ENCODE measurements at places on chromosomes 4 and X.

- DNase-seq: no peak
Observed at GRCh38 chr4:77184974-77185373, 28.0 kb downstream of the CCNG2 start.

DNA sequence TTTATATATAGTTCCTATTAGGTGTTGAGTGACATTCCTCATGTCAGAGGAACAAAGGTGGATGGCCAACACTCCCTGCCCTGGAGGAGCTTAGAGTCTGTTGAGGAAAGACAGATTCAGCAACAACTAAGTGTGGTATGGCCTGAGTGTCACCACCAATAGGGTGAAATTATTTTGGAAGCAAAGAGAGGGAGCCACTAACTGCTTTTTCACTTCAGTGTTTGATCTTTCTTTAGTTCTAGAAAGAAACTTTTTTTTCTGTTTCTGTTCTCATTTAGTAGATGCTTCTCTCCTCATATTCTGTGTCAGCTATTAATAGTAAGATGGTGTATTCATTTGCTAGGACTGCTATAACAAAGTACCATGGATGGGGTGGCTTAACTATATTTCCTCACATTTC, 81.5 kb downstream of the ARX start:
- no peak for DNase-seq

GRCh38 chr4:173264245-173264644, 69.9 kb downstream of the HMGB2 start:
- no peak for DNase-seq

- DNase-seq: no peak
Observed at GRCh38 chrX:121014826-121015225, 29.3 kb upstream of the CT47A1 start.

DNA sequence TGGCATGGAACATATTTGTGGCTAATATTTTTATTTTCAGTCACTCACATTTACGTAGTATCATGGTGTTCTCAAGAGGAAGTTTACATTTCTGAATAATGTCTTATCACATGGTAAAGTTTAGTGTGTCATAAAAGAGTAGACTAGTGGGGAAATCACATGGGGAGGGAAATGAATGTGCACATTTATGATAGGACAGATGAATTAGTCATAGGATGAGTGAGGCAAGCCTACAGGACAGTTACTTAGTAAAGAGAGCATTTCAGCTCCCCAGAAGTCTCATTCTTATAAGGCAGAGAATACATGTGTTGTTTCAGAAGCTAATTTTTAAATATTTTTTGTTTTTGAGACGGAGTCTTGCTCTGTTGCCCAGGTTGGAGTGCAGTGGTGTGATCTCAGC, 6.2 kb downstream of the GK start:
- no peak for DNase-seq

DNA sequence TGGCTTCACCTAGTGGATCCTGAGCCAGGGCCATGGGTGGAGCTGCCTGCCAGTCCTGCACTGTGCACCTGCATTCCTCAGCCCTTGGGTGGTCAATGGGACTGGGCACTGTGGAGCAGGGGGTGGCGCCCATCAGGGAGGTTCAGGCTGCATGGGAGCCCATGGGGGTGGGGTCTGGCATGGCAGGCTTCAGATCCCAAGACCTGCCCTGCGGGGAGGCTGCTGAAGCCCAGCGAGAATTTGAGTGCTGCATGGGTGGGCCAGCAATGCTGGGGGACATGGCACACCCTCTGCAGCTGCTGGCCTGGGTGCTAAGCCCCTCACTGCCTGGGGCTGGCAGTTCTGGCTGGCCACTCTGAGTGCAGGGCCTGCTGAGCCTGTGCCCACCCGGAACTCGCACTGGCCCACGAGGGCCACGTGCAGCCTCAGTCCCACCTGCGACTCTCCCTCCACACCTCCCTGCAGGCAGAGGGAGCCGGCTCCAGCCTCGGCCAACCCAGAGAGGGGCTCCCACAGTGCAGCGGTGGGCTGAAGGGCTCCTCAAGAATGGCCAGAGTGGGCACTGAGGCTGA, 270.0 kb downstream of the CENPC start:
- DNase-seq: no peak

DNA sequence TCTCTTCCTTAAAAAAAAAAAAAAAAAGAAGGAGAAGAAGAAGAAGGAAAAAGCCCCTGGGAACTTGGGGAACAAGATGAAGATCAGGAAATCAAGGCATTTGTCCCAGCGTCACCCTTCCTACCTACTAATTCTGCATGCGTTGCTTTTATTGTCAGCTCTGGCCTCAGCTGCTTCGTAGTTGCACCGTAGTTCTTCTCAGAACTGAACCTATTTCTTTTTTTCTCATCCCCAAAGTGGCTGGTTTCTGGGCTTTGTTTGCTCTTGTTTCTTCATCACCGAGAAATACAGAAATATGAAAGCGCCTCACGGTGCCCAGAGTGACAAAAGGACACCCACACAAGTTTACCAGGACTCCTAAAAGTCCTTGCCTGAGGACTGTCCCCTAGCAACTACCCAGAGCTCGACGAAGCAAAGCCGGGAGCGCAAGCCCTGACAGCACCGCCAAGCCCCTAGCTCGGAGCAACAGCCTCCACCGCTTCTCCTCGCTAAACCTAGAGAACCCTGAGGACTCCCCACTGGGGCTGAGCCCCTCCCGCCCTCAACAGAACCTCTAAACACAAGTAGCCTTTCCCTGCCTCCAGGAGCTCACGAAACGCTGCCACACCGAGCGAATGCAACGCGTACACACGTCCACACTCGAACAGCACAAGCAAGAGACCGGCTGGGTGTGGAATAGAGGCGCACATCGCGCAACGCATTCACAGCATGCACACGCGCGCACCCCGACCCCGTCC, 710 bp downstream of the PRKG2 start:
- DNase-seq: no peak

DNA sequence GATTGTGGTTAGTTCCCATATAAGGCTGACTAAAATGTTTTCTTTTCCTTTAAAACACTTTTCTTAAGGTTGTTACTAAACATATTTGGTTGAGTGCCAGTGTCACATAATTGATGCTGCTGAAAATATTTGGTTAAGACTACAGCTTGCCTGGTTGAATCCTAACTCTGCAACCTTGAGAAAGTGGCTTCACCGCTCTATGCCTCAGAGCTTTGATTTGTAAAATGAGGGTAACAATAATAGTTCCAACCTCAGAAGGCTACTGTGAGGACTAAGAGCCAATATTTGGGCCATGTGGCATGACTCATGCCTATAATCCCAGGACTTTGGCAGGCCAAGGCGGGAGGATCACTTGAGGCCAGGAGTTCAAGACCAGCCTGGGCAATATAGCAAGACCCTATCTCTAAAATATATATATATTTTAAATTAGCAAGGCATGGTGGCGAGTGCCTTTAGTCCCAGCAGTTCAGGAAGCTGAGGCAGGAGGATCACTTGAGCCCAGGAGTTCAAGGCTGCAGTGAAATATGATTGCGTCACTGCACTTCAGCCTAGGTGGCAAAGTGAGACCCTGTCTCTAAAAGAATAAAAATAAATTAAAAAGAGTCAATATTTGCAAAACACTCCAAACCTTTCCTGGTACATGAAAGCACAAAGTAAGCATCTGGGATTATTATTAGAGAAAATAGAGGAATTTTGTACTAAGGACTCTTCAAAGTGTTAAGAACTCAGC, 7.1 kb upstream of the NEIL3 start:
- no peak for DNase-seq

DNA sequence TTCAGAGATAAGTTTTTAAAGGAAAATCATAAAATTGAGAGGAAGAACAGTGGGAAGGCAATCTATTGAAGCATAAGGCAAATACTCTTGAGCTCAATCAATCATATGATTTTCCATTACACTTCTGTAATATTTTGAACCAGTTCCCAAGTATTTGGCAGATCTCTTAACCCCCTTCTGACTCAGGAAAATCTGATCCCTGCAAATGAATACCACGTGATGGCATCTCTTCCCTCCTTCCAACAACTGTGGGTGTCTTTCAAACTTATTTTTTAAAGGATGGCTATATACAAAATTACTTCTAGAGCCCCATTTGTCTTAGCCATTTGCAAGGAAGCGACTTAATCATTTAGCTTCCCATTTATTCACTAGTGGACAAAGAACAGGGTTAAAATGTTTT, 41.9 kb downstream of the AMOT start:
- DNase-seq: no peak

GRCh38 chr4:3413217-3413671, 28.5 kb upstream of the HGFAC start:
- no peak for DNase-seq

DNA sequence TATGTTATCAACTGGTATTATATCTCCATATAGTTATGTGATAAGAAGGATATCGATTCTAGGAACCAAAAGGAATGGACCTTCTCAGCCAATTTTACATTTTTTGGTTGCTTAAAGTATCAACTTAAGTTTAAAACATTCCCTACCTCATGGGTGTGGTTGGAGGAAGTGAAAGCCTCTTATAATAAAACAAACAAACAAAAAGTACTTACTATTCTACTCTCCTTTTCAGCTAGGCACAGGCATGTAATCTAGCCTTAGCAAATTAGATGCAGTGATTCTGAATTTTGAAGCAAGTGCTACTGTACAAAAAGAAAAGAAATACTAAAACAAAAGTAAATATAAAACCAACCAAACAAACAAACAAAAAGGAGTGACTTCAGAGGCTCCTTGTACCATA, 485.4 kb downstream of the C4orf33 start:
- no peak for DNase-seq

DNA sequence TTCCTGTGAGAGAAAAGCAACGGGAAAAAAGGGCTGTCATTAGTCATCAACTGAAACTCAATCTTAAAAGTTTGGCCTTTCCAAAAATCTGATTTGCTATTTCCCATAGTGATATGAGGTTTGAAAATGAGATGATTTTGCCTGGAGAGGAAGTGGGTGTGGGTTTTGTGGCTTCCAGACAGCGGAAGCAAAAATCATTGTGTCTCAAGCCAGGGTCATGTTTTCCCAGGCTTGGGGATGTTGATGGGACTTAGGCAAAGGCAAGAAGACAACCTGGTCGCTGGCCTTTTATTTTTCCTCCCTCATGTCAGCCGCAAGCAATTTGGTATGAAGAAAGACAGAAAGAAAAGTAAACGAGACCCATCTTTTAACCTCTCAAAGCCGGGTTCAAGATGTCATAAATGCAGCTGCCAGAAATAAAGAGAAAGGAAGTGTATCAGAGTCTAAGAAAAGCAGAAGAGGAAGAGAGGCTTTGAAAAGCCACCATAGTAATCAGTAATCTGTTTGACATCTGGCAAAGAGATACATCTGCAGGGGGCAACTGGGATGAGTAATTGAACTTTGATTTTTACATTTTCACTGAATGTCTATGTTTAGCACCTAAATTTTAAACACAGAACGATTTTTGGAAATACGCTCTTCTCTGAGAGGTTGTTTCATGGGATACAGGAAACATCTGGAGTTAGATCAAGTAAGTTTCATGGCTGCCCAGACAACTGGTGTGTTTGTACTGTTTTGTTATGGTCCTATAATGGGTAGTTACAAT, 521.6 kb upstream of the SLIT2 start:
- DNase-seq: no peak

GRCh38 chr4:122980860-122981259, 58.5 kb upstream of the NUDT6 start:
- no peak for DNase-seq

- no peak for DNase-seq
Observed at GRCh38 chr4:25703731-25704388, 48.2 kb downstream of the SLC34A2 start.

DNA sequence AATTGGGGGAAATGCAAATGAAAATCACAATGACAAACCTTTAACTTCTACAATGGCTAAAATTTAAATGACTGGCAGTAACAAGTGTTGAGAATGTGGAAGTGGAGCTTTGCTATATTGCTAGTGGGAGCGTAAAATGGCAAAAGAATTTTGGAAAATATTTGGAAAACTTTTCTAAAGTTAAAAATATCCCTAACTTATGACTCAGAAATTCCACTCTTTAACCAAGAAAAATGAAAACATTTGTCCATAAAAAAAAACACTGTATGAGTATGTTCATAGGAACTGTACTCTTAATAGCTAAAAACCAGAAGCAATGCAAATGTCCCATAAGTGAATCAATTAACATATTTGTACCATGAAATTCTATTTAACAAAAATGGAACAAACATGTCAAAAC, 3.6 kb downstream of the TBCK start:
- DNase-seq: no peak

- DNase-seq: no peak
Observed at GRCh38 chr4:171588051-171588545, 225.1 kb upstream of the GALNTL6 start.

GRCh38 chr4:108055787-108056186, 66.1 kb downstream of the HADH start:
- no peak for DNase-seq

GRCh38 chr4:67996127-67996526, 32.8 kb upstream of the TMPRSS11A start:
- DNase-seq: no peak

DNA sequence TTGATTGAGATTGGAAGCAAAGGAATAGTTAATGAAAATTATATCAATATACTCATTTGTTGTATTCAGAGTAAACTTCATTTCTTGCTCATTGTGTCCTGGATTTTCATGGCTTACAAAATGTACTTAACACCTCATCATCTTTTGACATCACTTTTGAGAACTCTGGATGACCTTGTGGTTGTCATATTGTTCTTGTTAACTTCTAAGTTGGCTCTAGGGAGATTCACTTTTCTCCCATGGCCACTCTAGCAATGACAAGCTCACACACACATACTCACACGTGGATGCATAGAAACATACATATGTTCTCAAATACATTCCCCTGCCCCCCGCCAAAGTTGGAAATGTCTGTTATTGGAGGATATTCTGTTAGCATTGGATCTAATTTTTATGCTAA, 15.3 kb downstream of the PHEX start:
- no peak for DNase-seq

GRCh38 chrX:140132937-140133336, 167.6 kb upstream of the CXorf66 start:
- no peak for DNase-seq

- no peak for DNase-seq
Observed at GRCh38 chr4:141788169-141788915, 152.0 kb downstream of the IL15 start.

DNA sequence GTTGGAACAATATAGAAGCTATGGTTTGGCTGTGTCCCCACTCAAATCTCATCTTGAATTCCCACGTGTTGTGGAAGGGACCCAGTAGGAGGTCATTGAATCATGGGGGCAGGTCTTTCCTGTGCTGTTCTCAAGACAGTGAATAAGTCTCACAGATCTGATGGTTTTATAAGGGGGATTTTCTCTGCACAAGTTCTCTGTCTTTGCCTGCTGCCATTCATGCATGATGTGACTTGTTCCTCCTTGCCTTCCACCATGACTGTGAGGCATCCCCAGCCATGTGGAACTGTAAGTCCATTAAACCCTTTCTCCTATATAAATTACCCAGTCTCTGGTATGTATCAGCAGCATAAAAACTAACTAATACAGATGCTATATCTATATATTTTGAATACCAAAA, 135.2 kb upstream of the EDNRA start:
- no peak for DNase-seq

DNA sequence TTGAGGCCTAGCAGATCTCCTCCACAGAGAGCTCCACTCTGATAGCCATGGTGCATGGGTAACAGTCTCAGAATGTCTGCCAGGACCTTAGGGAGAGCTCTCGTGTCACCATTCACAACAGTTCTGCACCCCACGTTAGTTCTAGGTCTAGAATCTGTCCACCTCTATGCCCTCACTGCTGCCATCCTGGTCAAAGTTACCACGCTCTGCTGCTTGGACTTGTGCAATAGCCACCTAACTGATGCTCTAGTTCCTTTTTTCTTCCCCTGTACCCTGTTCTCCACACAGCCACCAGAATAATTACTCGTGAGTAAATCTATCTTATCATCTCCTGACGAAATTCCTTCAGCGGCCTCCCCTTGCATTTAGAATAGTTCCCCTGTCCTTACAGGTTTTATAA, 268.8 kb upstream of the GATB start:
- DNase-seq: no peak

Data from thoracic aorta (tissue), 2 donors.